Urinary bladder (tissue), 4 donors: ENCODE measurements at places on chromosomes 16 and 17. TPM values are rescaled to one million over a fixed set of nuclear protein-coding genes. Genes with fewer than 3 reads are reported as not detected.

- DNase-seq = no peak
Measured at GRCh38 chr17:16980813-16981731, 9.2 kb upstream of the TNFRSF13B start.

DNA sequence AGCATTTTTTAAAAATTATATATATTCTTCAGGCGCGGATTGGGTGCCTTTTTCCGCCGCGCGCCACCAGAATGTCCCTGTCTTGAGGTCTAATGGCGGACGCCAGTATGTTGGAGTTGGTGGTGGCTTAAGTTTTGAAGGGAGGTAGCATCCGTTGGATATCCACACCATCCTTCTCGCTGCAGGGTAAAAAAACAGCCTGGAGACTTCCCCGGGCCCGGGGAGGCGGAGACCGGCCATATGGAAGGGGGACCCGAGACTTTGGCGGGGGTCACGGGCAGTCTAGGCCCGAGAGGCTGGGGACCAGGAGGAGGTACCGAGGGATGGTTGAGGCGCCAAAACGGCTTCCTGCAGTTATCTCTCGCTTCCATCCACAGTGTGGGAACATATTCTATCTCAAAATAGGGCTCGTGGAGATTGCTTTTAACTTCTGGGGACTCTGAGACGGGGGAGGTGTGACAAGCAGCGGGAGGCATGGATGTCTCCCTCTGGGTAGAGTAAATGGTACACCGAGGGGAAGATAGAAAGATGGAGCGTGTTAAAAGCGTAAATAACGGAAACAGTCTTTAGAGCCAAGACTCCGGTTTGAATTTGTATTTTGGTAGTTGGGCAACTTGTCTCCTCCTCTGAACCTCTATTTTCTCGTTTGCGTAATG is at the start of gene SF3B3:
Gene SF3B3, plus strand, starts transcription at position 74 of the 656 bp plus-strand sequence. CDS start 2,841 bp downstream, outside the sequence.
- DNase-seq = no peak

MT1G gene
- polyA plus RNA-seq = 55.5 TPM

DNA sequence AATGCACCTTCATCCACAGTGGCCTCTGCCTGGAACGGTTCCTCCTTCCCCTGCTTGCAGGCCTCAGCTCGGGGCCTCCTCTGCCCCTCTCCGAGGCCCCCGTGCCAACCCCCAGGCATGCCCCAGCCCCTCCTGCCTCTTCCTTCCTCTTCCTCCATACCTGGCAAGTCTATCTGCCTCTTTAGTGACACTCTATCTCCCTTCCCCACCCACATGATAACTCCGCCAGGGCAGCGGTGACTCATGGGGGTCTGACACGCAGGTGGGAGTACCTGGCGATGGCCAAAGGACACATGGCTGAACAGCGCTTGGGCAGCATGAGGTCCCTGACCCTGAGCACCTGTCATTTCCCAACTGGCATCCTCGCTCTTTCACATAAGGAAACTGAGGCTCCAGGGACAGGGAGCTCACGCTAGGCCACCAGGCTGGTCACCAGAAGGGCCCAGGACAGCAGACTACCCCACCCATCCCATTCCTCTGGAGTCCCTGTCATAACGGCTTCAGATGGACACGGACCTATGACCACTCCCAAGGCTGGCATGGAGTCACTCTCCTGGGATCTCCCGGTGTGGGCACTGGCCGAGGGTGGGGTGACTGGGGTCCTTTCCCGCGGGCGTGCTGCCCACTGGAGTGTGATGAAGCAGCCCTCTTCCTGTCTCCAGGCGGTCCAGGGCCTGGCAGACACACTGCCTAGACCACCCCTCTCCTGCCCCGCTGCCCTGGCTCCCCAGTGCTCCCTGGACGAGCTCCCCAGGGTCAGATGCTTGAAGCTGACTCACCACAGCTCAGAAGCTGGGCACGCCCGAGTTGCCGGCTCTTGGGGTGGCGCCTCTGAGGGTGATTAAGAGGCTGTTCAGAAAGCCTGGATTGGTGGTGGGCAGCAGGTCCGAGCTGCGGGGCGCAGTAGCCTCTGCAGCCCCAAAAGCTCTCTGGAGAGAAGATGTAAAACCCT is 100.6 kb downstream of the ENGASE start:
- no peak for DNase-seq

TEX19 gene
- not detected for polyA plus RNA-seq

DNA sequence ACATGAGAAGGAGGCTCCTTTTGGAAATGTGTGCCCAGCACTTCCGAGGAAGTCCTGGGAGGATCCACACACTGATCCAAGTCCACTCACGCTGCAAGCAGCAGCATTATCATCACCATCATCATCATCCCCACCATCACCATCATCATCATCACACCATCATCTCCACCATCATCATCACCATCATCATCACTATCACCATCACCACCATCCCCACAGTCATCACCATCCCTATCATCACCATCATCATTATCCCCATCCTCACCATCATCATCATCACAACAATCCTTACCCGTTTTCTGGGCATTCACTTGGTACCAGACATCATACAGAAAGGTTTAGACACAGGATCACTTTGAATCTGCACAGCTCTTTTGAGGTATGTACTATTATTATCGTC is 47.8 kb upstream of the ACSF3 start:
- DNase-seq = no peak

DNA sequence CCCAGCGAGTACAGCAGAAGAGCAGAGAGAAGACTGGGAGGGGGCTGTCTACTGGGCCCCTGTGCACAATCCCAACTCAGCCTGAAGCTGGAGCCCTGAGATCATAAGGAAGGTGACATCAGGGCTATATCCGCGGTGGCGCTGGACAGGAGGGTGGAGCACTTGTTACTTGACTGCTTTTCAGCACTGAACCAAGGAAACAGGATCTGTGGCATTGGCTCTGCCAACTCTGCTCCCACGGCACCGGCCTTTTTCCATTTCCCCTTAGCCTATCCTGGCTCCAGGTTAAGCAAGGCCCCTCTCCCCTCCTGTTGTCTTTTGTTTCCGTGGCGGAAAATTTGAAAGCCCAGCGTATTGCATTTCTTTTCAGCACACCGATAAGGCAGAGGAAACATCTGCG is 125.0 kb upstream of the IRX3 start:
- no peak for DNase-seq

GRCh38 chr16:62392698-62393097 is 356.5 kb upstream of the CDH8 start:
- no peak for DNase-seq
